GDM1 (cell line): ENCODE measurements at places on chromosomes 6 and 20.

DNA sequence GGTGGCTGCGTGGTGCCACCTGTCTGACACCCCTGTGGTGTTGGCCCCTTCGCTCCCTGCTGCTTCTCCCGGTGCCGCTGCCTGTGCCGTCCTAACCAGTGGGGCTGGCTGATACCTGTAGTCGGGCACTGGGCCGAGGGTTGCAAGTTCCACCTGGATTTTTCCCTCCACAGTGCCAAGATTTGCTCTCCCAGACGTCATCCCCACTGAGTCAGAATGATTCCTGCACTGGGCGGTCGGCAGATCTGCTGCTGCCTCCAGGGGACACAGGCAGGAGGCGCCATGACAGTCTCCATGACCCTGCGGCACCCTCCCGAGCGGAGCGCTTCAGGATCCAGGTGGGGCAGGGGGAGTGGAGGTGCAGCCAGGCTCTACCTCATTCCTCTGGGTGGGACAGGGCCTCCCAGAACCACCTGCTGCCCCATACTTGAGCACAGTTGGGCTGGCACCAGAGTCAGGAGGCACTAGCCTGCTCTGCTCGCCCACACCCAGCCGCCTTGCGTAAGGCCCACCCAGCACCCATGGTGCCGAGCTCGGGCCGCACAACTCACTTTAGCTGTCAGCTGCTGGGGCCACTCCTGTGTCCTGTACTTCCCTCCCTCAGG lies 60.2 kb downstream of the TCP11 start:
- no peak for DNase-seq

DNA sequence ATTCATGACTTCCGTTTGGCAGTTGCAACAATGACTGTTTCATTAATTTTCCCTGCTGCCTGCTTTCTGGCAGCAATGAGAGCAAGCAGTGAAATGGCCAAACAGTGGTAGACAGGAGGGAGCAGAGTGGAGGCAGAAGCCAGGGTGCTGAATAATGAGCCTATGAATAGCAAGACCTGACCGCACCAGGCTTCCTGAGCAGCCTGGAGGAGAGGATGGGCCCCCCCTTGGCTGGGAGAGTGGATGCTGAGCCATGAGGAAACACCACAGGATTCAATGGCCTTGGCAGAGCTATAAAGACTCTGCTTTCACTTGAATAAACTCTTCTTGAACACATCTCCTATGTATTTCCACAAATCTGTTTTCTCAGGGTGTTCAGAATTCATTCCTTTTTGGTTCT lies 68.1 kb upstream of the SNRPB2 start:
- DNase-seq: no peak

GRCh38 chr20:41052742-41053419 lies 24.3 kb downstream of the TOP1 start:
- no peak for DNase-seq

DNA sequence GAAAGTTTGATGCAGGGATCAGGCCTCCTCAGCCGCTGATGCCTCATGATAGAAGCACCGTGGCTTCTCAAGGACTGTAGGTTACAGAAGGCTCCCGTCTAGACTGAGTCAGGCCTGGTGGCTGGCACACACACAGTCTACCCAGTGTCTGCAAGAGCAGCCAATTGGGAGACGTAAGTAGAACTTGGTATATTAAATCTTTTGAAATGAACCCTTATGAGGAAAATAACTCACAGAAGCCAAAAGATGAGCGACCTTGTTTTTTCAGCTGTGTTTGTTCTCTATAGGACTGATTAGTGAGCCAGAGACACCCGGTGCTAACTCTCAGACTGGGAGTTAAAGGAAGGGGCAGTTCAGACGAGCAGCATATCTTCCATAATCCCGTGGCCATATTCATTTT lies 5.9 kb upstream of the PDE10A start:
- no peak for DNase-seq

DNA sequence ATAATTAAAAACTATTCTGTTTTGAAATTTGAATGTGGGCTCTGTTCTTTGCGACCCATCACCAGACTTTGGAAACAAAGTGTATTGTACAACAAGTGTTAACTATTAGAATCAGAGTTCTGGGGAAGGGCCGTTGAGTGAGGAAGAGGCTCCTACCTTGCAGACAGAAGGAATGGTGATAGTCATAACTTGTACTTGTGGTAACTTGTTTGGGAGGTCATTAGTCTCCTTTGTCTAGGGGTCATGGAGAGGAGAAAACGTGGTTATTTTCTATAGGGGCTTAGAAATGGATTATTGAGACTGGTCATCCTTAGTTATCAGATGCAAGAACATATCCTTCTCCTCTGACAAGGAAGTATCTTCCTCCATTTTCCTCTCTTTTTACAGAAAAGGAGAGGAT lies 174.8 kb downstream of the BMP2 start:
- DNase-seq: no peak

DNA sequence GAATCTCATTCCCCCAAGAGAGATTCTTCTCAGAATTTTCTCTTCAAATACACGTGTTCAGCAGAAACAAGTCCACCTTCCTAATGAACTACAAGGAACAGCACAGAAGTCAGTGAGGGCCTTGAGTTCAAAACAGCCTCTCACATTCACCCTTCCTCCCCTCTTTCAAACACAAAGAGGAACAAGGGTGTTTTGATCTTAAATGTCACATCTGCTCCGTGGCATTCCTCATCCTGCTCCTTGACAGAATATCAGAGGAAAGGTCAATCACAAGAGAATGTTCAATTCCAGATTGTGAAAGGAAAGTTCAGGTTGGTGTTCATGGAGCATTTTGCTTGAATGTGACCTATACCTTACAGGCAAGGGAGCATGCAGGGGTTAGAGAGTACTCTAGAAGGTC lies 35.6 kb upstream of the FAM210B start:
- no peak for DNase-seq

DNA sequence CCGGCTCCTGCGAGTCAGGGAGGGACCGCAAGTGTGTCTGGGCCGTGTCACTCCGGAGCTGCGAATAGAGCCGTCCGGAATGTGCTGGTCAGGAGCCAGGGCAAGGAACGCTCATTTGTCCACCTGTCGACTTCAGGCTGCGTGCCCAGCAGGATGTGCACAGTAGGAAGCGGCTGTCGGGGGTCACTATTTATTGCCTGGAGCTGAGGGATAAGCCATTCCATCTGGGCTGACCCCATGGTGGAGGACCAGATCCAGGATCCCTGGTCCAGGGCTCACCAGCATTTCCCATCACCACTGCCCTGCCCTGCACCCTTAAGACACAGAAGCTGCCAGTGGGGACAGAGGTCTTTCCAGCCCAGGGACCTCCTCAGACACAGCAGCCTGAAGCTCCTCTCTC lies 14.7 kb downstream of the NTSR1 start:
- DNase-seq: no peak

GRCh38 chr20:49607568-49607967 lies 39.6 kb upstream of the PTGIS start:
- DNase-seq: no peak

- DNase-seq: no peak
Observed at GRCh38 chr6:37576336-37576737, 76.6 kb upstream of the CCDC167 start.

DNA sequence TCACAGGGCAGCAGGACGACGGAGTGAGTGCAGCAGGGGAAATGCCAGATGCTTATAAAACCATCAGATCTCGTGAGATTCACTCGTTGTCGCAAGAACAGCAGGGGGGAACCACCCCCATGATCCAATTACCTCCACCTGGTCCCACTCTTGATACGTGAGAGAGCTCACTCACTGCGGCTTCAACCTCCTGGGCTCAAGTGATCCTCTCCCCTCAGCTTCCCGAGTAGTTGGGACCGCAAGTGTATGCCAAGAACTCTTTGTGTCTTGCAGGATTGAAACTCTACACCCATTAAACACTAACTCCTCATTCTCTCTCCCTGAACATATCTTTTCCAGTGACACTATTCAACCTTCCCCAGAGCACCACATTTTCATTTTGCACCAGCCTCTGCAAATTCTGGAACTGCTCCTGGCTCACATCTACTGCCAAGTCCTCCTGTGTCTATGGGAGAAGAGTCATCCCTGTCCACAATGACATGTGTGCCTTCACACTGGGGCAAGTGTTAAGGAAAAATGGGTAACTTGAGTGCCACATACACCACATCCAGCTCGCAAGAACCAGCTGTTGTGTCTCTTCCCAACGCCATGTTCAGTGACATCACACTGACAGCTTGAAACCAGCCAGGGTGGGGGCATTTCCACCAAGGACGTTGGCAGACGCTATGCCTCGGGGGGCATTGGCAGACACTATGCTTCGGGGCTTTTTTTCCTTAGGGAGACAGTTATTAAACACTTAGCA lies 14.7 kb upstream of the TAF4 start:
- DNase-seq: no peak

GRCh38 chr20:34069341-34070078 lies 42.5 kb downstream of the EIF2S2 start:
- peak; percentile 35 for DNase-seq

GRCh38 chr6:155075930-155076695 lies 81.0 kb downstream of the TIAM2 start:
- no peak for DNase-seq

- no peak for DNase-seq
Observed at GRCh38 chr6:156957931-156958547, 180.9 kb downstream of the ARID1B start.
